ENCODE measurements at places on chromosomes 3 and 15. TPM values are rescaled to one million over a fixed set of nuclear protein-coding genes. Genes with fewer than 3 reads are reported as not detected.

CMTM8 gene
- total RNA-seq, result 7.5 TPM

IL20RB gene
- 1.5 TPM for total RNA-seq

UBA7 gene
- total RNA-seq, result 198 TPM

CNTN4 gene
- total RNA-seq, result not detected

HESX1 gene
- total RNA-seq, result 0.24 TPM

CFAP44 gene
- 8.9 TPM for total RNA-seq

ST8SIA2 gene
- not detected for total RNA-seq

SLC6A20 gene
- total RNA-seq, result not detected

TIGIT gene
- total RNA-seq, result 3.3 TPM

FOXP1 gene
- 122 TPM for total RNA-seq

GPR176 gene
- 0.07 TPM for total RNA-seq

GUCA1C gene
- total RNA-seq, result not detected

ZNF662 gene
- total RNA-seq, result 0.87 TPM

LCMT2 gene
- total RNA-seq, result 10.5 TPM

CPNE4 gene
- total RNA-seq, result not detected

FYTTD1 gene
- 43.3 TPM for total RNA-seq
